ENCODE measurements at places on chromosomes 6 and 20. TPM values are rescaled to one million over a fixed set of nuclear protein-coding genes. Genes with fewer than 3 reads are reported as not detected.

DNA sequence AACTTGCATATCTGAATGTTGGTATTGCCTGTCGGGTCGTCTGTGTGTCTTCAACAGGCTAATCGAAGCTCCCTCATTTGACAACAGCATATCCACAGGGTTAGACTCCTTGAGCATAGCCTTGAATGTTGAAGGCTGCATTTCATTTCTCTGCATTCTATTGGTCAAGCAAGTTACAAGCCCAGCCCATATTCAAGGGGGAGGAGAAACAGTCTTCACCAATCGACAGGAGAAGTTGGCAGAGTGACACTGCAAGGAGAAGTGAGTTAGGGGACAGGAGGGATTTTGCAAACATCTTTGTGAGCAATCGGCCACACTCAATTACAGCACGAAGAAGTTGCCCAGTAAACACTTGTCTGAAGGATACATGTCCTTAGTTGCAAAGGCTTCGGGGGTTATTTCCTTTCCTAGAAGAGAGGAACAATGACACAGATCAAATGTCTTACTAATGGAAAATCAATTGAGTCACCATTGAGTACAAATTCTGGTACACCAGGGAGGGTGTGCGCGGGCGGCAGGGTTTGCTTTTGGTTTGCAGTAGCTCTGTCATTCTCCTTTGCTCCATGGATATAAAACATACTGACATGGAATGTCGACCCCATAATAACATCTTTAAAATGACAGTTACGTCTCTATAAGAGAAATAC lies 60.6 kb upstream of the NT5E start:
- H3K4me3 ChIP-seq: no peak overlapping the region
- H3K4me1 ChIP-seq: peaks cover 4% of the 10 kb centered on the region
- H3K36me3 ChIP-seq: no peaks in the 10 kb centered on the region
- no peak for DNase-seq
- H3K27ac ChIP-seq: no peak overlapping the region

DNA sequence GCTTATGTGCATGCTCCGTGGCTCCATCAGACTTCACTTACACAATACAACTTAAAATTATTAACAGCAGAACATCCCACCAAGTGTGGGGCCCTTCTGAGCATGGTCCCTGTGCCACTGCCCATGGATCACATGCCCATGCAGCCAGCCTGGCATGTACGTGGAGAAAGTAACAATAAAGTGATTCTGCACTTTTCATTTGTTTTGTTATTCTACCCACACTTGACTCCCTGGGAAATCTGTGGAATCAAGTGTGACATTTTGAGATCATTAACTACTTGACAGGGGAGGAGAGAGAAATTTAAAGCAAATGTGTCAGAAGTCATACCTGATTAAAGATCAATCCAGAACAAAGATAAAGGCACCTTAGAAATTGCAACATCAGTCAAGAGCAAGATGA lies 112.0 kb downstream of the ISM1 start:
- H3K27me3 ChIP-seq: peaks cover 2% of the 10 kb centered on the region
- H3K27ac ChIP-seq: no peak overlapping the region
- H3K4me1 ChIP-seq: no peaks in the 10 kb centered on the region
- H3K36me3 ChIP-seq: no peaks in the 10 kb centered on the region
- no peak overlapping the region for H3K4me3 ChIP-seq

NT5E gene
- total RNA-seq: 6.1 TPM

COL11A2 gene
- total RNA-seq: 1.4 TPM

SLPI gene
- not detected for total RNA-seq

DAAM2 gene
- not detected for total RNA-seq

TBXT gene
- total RNA-seq: not detected
